ENCODE measurements at places on chromosomes 4 and X.

DNA sequence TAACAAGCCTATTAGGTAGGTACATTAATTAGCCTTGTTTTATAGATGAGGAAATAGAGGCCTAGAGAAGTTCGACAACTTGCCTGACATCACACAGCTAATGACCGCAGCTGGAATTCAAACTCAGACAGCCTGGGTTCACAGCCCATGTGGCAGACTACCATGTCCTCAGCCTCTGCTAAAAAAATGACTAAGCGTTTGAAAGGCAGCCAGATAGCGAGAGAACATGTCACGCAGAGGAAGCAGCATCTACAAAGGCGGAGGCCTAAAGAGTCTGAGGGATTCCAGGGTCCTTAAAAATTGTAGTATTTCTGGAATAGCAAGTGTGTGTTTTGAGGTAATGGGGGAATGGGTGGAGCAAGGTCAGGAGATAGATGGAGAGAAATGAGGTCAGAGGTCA lies 33.2 kb upstream of the BMP15 start:
- DNase-seq, result no peak

- no peak for DNase-seq
Observed at GRCh38 chr4:84905646-84906045, 60.8 kb downstream of the WDFY3 start.

DNA sequence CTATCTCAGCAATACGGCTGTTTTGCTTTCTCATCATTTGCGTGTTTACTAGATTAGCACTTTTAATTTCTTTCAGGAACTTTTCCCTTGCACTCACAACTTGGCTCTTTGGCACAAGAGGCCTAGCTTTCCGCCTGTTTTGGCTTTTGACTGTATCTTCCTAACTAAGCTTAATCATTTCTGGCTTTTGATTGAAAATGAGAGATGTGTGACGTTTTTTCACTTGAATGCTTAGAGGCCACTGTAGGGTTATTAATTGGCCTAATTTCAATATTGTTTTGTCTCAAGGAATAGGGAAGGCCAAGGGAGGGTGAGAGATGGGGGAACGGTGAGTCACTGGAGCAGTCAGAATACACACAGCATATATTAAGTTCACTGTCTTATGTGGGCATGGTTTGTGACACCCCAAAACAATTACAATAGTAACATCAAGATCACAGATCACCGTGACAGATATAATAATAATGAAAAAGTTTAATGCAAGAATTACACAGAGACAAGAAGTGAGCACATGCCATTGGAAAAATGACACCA lies 27.3 kb downstream of the MND1 start:
- no peak for DNase-seq

GRCh38 chr4:182136201-182136600 lies 107.0 kb upstream of the TENM3 start:
- DNase-seq, result no peak

DNA sequence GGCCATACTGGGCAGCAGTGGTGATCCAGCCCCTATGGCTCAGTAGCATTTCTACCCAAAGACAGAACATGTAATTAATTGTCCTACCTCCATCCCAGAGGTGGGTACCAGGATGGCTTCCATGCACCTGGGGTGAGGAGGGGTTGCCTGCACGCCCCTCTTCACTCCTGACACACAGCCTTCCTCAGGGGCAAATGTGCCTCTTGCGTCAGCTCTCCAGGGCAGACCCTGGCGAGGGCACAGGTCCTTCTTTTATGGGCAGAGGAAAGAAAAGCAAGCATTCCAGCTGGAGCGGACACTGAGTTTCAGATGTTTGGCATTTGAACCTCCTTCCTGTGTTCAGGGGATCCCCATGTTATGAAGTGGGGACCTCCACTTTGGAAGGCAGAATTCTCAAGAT lies 95.6 kb downstream of the PHKA2 start:
- no peak for DNase-seq

DNA sequence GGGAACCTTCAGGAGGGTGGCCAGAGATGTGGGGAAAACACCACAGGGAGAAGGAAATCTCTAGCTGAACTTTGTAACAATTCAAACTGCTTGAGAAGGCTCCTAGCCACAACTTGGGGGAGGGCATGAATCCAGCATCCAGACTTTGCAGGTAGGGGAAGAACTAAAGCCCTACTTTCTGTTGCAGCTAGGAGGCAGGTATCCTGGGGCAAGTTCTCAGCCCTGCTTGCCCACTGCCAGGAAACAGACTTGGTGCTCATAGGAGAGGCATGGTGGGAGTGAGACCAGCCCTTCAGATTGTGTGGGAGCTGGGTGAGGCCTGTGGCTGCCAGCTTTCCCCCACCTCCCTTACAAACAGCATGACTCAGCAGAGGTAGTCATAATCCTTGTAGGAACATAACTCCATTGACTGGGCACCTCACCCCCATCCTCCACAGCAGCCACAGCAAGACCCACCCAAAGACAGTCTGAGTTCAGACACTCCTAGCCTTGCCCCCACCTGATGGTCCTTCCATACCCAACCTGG lies 209.5 kb upstream of the CPEB2 start:
- DNase-seq, result no peak

GRCh38 chr4:10703766-10704429 lies 19.3 kb upstream of the CLNK start:
- DNase-seq, result no peak

GRCh38 chrX:44223150-44223549 lies 120.3 kb downstream of the EFHC2 start:
- no peak for DNase-seq

Data from BE2C (cell line).